ENCODE measurements at places on chromosomes 12 and 14. TPM values are rescaled to one million over a fixed set of nuclear protein-coding genes. Genes with fewer than 3 reads are reported as not detected.

- DNase-seq = no peak
These were observed 304.2 kb upstream of the AMIGO2 start for GRCh38 chr12:47383942-47384341.

DNA sequence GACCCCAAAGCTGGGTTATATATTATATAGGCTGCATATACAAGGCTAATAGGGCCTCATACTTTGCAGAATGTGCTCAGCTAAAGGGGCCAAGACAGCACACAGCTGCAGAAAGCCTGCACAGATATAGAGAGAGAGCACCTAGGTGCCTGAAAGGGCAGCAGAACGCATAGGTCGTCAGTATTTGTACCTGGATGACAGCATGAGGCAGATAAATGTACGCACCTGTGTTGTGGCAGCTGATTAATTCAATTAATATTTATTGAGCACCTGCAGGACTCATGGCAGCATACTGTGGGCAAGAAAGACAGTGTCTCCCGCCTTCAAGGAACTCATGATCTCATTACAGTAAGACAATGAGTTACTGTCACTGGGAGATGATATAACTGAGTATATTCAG, 33.4 kb downstream of the SPTB start:
- no peak for DNase-seq

The CRIP1 gene
- polyA plus RNA-seq = 272 TPM

DNA sequence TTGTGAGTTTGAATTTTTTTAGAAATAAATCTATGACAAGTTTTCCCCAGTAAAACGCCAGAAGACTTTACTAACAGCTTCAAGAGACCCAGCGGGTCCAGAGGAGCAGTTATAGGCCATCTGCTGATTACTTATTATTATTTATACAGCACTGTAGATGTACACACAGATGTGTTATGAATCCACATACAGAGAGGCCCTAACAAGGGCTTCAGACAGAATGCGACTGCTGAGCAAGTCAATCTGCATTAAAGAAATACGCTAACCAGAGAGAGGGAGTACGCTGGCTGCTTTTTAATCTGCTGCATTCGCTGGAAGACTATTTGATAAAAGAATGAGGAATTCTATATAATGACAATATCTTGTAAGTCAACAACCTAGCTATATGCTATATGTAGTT, 32.5 kb downstream of the ATF7 start:
- peak; percentile 15 for DNase-seq

The GPRC5D gene
- not detected for polyA plus RNA-seq

Data from kidney (tissue), 22 donors.